ENCODE measurements at places on chromosomes 13 and 19.
A peak's percentile ranks its signal among the peaks of the same experiment; 100 is the strongest.

GRCh38 chr19:44212866-44213346 is 574 bp downstream of the ZNF227 start:
- peak; percentile 6 for DNase-seq

DNA sequence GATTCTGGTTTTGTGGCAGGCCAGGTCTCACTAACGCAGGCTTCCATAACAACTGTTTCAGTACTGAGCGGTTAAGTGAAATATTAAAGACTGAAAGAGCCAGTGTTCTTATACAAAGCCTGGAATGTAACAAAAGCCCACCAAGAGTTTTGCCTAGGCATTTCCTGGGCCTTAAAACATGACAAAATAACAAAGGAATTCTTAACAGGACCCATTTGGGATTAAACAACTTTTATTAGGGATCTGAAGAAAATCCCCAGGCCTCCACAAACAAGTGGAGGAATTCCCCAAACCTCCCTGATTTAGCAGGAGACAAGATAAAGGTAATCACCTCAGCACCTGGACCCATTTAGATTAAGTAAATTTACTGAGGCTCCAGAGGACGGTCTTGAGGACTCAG is 799.7 kb upstream of the SPRY2 start:
- no peak for DNase-seq

DNA sequence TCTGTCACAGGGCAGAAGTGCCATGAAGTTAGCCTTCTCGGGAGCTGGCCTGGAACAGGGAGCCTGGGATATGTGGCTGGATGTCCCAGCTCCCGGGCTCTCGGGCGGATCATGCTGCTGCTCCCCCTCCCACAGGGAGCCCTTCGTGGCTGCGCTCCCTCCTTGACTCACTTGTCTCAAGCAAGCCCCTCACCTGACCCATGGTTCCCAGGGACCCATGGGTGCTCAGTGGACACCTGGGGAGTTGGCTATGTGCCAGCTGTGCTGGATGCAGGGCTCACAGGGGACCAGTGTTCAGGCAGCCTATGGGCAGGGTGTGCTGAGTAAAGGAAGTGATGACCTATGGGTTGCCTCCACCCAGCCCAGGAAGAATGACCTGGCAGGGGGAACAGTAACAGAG is 213.1 kb upstream of the SGCG start:
- DNase-seq = no peak

DNA sequence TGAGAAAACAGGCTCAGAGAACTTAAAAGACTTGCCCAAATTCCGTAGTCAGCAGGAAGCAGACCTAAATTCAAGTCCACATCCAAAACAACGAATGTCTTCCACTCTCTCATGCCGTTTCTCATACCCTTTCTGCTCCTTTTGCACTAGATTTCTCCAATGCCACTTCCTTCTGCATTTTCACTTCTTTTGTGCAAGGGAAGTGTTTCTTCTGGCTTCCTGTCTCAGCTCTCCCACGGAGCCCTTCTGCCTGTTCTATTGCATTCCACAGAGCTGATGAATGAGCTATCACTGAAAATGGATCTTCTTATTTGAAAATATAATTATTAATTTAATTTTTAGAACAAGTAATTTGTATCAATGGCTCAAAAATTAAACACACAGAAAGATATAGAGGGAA is 56.1 kb upstream of the STK24 start:
- peak; percentile 27 for DNase-seq

DNA sequence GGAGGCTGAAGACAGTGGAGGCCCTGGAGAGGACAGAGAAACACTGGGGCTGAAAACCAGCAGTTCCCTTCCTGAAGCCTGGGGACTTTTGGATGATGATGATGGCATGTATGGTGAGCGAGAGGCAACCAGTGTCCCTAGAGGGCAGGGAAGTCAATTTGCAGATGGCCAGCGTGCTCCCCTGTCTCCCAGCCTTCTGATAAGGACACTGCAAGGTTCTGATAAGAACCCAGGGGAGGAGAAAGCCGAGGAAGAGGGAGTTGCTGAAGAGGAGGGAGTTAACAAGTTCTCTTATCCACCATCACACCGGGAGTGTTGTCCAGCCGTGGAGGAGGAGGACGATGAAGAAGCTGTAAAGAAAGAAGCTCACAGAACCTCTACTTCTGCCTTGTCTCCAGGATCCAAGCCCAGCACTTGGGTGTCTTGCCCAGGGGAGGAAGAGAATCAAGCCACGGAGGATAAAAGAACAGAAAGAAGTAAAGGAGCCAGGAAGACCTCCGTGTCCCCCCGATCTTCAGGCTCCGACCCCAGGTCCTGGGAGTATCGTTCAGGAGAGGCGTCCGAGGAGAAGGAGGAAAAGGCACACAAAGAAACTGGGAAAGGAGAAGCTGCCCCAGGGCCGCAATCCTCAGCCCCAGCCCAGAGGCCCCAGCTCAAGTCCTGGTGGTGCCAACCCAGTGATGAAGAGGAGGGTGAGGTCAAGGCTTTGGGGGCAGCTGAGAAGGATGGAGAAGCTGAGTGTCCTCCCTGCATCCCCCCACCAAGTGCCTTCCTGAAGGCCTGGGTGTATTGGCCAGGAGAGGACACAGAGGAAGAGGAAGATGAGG is 1.5 kb downstream of the PPP1R15A start:
- DNase-seq = no peak

GRCh38 chr13:51910508-51910907 is 48.7 kb downstream of the CCDC70 start:
- DNase-seq = no peak

- DNase-seq = peak; percentile 26
Observed at GRCh38 chr13:40275636-40276035, 390.8 kb downstream of the FOXO1 start.

- DNase-seq = no peak
Observed at GRCh38 chr13:97238432-97238831, 16.3 kb downstream of the MBNL2 start.

GRCh38 chr13:20370815-20371421 is 138.8 kb upstream of the GJB6 start:
- DNase-seq = no peak

DNA sequence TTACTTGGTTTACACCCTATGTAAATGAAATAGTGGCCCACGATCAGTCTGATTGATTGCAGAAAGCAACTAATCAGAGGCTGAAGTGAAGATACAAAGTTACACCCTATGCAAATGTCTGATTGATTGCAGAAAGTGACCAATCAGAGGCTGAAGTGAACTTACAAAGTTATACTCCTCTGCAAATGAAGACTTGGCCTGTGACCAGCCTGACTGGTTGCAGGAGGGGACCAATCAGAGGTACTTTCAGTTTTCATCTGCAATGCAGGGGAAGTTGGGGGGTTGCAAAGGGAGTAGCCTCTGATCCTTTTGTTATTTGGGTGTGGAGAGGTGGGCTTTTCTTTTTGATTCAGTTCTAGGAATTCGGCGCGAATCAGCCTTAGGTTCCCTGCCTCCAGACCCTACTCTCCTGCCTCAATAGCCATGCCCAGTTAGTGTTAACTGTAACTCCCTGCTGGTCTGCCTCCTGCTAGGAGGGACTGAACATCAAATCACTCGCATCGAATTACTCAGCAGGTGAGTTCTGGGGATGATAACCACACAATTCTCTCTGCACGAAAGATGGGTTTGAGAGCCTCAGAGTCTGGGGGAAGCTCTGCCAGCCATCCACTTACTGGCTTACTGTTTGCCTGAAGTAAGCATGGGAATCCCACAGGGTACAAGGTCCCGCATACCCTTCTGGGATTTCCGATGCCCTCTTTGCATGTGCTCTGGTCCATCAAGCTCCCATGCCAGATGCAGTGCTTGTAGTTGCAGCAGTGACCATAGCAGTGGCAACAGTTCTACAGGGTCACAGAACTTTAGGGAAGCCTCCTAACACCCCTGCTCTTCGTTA is 7.5 kb downstream of the ARL11 start:
- peak; percentile 14 for DNase-seq

GRCh38 chr19:46357846-46358583 is 11.1 kb downstream of the PPP5C start:
- DNase-seq = no peak

DNA sequence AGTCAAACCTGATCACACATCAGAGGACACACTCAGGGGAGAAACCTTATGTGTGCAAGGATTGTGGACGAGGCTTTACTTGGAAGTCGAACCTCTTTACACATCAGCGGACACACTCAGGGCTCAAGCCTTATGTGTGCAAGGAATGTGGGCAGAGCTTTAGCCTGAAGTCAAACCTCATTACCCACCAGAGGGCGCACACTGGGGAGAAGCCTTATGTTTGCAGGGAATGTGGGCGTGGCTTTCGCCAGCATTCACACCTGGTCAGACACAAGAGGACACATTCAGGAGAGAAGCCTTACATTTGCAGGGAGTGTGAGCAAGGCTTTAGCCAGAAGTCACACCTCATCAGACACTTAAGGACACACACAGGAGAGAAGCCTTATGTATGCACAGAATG is 8.2 kb upstream of the ZNF527 start:
- no peak for DNase-seq

DNA sequence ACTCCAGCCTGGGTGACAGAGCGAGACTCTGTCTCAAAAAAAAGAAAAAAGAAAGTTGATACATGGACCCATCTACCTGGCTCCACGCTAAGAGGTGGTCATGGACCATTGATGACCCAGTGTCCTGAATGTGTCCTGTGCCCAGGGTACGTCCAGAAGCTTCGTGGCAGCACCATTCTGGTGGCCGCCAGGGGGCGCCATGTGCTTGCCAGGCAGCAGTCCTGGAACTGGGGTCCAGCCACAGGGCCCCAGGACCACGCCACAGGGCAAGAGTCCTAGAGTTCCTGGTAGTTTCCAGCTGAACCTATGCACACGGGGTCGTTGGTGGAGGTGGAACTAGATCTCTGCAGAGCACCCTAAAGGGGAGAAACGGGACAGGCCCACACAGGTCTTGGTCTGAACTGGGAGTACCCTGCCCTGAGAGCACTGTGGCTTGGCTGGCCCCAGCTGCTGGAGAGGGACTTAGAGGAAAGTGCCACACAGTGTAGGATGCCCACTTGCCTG is 19.9 kb upstream of the FBXO27 start:
- peak; percentile 47 for DNase-seq

DNA sequence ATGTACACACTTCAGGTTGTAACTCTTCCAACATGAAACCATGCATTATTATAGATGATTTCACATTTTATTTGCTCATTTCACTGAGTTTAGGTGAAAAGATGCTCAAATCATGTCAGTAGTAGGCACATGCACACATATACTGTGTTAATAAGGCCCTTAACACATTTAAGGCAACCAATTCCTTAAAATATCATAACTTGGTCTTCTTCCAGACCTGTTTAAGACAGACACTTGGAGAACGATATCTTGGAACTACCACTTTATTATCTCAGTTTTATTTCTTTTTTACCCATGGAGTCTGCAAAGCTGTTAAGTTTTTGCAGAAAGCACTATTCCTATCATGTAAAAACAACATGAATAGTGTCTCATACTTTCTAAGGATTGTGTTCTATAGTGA is 395.2 kb upstream of the MIR17HG start:
- no peak for DNase-seq

DNA sequence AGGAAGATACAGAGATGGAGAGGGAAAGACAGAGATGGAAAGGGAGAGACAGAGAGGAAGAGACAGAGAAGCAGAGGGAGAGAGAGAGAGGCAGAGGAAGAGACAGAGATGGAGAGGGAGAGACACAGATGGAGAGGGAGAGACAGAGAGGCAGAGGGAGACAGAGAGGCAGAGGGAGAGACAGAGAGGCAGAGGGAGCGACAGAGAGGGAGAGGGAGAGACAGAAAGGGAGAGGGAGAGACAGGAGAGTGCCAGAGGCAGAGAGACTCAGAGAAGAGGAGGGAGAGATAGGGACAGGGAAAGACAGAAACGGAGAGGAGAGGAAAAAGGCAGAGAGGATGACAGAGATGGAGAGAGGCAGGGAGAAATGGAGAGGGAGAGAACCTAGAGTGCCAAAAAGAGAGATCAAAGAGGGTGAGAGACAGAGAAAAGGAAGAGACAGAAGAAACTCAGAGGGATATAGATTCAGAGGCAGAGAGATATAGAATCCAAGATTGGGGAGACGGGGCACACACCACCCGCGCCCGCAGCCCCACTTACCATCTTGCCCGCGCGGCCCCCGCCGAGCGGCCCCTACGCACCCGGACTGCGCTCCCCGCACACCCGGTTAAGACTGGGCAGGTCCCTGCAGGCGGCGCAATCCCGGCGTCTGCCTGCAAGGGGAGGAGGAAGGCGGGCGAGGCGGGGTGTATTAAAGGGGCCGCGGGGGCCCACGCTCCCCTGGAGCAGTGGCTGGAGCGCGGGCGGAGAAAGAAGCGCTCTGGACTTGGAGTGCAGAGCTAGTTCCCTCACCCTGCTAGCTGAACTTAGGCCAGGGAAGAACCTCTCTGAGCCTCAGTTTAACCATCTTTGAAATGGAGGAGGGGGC is 10.7 kb downstream of the TM6SF2 start:
- no peak for DNase-seq

DNA sequence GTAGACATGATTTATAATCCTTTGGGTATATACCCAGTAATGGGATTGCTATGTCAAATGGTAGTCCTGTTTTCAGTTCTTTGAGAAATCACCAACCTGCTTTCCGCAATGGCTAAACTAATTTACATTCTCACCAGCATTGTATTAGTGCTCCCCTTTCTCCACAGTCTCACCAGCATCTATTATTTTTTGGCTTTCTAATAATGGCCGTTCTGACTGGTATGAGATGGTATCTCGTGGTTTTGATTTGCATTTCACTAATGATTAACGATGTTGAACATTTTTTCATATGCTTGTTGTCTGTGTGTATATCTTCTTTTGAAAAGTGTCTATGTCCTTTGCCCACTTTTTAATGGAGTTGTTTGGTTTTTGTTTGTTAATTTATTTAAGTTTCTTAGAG is 165.1 kb downstream of the PDS5B start:
- DNase-seq = no peak

DNA sequence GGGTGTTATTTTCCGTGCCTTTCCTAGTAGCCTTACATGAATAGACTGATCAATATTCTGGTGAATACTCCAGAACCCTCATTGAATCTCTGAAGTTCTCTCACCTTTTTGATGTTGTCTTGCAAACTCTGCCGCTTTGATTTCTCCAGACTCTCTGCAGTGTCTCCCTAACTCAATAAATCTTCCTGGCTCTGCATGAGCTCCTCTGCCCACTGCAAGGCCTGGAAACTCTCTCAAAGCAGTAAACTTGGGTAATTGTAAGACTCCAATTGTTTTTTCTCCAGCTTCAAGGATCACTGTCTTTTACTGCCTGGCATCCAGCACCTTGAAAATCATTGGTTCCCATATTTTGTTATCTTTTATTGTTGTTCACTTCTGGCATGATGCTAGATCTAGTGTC is 198.4 kb downstream of the GPC5 start:
- no peak for DNase-seq

DNA sequence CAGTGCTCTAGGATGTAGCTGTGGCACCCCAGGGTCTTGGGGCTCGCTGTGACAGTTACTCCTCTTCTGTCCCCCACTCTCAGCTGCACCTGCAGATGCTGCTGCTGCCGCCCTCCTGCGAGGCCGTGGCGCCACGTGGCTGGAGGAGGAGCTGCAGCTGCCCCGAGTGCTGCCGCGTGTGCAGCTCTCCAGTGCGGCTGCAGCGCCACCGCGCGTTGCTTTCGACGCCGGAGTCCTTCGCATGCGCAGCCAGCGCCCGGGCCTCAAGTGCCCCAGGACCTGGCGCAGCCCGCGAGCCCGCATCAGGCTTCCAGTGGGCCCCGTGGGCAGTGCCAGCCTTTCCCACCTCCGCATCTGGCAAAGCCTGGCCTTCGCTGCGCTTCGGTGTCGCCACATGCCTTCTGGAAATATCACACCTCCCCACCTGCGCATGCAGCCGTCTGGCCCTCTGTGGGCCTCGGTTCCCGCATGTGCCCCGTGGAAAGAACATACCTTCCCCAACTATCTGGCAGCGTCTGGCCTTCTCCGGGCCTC is 692 bp upstream of the ZNF580 start:
- DNase-seq = peak; percentile 53
